ENCODE measurements at places on chromosomes 6 and 20.

- DNase-seq = no peak
Measured at GRCh38 chr20:16423311-16424212, 149.7 kb downstream of the KIF16B start.

- no peak for DNase-seq
Measured at GRCh38 chr20:23603321-23603720, 2.4 kb downstream of the CST9 start.

- no peak for DNase-seq
Measured at GRCh38 chr20:416950-417800, 9.1 kb downstream of the RBCK1 start.

GRCh38 chr6:168157272-168158212 is 78.5 kb upstream of the FRMD1 start:
- no peak for DNase-seq

- peak; percentile 72 for DNase-seq
Measured at GRCh38 chr6:134938896-134939295, 11.0 kb downstream of the ALDH8A1 start.

DNA sequence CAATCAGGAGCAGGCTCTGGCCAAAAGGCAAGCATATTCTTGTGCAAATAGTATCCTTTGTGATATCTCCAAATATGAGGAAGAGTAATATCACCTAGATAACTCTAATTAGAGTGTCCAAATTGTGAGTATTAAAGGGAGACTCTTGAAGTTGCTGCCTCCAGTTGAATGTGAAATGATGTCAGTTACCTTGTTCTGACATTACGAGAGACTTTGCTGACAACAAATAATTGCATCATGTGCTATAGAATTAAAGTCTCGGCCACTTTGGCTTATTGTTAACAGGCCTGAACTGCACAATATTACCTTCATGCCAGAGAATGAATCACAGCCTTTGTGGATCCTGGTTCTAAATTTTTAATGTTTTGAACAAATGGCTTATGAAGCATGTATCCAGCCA is 106.5 kb downstream of the AIG1 start:
- no peak for DNase-seq

DNA sequence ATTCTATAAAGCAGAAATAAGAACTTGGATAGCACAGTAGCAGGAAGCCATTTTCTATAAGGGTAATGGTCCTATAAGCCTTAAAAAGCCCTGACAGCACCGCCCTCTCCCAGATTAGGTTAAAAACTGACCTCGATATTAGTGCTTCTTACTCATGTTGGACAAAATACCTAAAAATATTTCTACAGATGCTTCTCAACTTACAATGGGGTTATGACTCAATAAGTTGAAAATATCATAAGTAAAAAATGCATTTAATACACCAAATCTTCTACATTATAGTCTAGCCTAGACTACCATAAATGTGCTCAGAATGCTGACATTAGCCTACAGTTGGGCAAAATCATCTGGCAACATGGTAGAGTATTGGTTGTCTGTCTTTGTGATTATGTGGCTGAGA is 70.3 kb downstream of the SESN1 start:
- no peak for DNase-seq

DNA sequence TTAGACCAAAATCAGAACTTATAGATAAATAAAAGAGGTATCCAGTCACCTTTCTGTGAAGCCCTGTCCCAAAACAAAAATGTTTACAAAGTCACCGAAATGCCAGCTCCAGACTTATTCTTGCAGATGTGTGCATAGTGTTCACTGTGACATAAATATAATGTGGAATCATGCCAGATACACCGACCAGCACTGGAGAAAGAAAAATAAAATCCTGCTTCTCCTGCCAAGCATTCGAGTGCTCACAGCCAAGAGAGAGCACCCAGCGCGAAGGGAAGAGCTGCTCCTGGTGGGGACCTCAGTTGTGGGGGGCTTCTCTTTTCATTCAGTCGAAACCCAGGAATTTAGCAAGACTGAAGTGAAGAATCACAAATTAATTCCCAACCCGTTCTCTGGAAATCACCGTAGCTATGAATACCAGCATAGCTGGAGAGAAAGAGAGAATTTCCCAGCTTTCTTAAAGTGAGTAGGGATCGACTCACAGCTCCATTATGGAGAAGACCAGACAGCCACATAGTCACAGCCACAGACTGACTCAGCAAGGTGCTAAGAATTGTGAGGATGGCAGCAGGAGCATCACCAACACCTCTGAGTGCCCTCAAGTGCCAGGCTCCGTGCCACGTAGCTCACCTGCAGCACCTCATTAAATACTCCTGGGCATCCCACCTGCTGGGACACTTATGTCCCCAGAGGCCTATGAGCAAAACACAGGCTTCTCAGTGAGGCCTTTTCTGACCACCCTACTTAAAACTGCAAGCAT is 33.2 kb downstream of the BFSP1 start:
- no peak for DNase-seq

DNA sequence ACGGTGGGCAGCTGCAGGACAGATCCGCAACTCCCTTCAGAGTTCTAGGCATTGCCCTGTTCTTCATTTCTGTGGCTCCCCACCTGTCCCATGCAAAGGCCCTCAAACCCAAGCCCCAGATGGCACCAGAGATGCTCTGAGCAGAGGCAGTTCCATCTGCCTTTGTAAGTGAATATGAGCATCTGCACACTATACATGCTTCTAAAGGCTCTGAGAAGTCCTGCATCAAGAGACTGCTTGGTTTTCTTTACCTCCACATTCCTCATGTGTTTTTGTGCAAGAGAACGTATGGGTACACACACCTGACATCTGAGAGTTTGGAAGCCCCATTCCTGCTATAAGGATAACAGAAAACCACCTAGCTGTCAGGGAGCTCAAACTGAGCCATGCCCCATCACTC is 14.4 kb upstream of the CST7 start:
- no peak for DNase-seq

DNA sequence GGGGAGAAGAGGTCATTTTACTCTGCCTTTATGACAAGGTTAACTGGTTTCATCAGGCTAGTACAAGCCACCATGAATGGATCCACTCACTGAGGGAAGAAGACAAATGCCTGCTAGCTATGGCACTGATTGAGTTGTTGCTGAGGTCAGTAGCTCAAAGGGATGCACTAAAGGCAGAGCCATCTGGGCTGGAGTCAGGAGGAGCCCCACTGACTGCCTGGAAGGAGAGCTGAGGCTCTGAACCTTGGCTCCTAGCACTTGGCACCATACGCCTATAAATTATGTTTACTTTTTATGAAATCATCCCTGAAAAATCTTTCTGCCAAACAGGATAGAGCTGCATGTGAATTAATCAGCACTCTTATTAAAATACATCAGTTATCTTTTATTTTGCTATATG is 104.6 kb downstream of the DTD1 start:
- DNase-seq = no peak

DNA sequence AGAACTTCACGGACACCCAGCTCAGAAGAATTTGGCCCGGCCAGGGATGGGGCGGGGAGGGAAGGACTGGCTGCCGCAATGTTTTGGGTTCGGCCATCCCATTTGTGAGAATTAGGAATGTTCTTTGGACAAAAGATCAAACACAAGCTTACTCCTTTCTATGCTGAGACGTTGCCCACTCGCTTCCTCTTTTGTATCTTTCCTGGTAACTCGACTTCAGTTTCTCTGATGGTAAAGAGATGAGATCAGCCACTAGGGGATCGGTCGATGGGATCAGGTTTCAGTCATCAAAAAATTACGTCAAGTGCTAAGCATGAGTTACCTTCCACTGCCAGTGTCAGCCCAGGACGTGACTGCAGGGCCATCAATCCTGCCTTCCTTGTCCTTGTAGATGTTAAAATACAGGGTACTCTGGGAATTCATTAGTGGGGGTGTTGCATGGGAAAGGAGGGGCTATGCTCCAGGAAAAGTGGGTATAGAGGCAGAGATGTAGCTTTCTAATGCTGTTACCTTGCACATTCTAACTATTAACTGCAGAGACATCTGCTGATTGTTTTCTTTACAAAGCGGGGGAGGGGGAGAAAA is 190.2 kb downstream of the TSHZ2 start:
- DNase-seq = no peak

GRCh38 chr20:17504898-17505635 is 26.1 kb downstream of the BFSP1 start:
- DNase-seq = peak; percentile 14

GRCh38 chr20:46089167-46089416 is 670 bp downstream of the NCOA5 start:
- no peak for DNase-seq

DNA sequence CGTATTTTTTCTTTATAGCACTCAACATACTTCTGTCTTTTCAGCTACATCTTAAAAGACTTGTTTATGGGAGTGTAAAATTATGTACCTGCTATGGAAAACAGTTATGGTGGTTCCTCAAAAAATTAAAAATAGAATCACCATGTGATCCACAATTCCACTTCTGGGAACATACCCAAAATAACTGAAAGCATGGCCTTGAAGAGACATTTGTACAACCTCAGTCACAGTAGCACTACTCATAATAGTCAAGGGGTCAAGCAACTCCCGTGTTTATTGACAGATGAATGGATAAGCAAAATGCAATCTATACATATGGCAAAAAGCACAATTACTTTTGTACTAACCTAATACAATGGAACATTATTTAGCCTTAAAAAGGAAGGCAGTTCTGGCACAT is 74.5 kb downstream of the METTL24 start:
- no peak for DNase-seq

GRCh38 chr6:364609-365540 is 26.7 kb upstream of the IRF4 start:
- no peak for DNase-seq

All from activated CD8-positive, alpha-beta memory T cell treated with anti-CD3 and anti-CD28 coated beads for 4 hours (primary cell).